GM04503 (cell line): ENCODE measurements at places on chromosomes 13 and 19.

DNA sequence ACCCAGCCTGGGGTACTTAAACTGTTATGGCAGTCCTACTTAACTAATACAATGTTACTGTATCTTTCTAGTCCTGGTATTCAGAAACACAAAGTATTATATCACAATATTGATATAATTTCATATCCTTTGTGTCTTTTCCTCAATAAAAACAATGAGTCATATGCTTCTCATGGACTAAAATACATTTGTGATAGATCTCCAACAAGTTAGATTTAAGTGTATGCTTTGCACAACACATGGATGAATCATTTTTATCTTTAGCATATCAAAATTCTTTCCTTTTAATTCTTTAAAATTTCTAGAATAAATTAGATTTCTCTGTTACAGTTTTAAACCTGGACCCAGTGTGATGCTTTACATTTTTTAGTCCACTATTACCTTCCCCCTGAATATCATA is 1357.8 kb upstream of the ATXN8OS start:
- DNase-seq: no peak

- no peak for DNase-seq
These were observed 7.3 kb downstream of the PPP6R1 start for GRCh38 chr19:55251341-55252081.

DNA sequence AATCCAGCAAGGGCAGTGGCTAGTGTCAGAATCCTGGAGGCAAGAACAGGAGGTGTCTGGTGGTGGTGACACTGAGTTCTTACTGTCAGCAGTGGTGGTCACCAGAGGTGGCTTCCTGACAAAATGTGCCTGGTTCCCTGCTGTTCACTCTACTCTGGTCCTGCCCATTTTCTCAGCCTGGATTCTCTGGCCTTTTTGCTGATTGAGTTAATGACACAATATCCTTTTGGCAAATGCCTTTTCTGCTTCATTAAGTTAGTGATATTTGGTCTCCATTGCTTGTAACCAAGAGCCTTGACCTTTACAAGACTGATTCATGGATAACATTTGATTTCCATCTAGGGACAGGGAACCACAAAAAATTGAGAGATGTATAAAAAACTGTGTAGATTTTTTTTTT is 51.1 kb downstream of the RFC3 start:
- DNase-seq: no peak

- DNase-seq: no peak
These were observed 919 bp upstream of the ADAMTS10 start for GRCh38 chr19:8611391-8611876.

GRCh38 chr19:51549533-51550324 is 18.3 kb upstream of the SIGLEC6 start:
- DNase-seq: no peak

GRCh38 chr13:104014803-104015645 is 948.8 kb upstream of the SLC10A2 start:
- no peak for DNase-seq

DNA sequence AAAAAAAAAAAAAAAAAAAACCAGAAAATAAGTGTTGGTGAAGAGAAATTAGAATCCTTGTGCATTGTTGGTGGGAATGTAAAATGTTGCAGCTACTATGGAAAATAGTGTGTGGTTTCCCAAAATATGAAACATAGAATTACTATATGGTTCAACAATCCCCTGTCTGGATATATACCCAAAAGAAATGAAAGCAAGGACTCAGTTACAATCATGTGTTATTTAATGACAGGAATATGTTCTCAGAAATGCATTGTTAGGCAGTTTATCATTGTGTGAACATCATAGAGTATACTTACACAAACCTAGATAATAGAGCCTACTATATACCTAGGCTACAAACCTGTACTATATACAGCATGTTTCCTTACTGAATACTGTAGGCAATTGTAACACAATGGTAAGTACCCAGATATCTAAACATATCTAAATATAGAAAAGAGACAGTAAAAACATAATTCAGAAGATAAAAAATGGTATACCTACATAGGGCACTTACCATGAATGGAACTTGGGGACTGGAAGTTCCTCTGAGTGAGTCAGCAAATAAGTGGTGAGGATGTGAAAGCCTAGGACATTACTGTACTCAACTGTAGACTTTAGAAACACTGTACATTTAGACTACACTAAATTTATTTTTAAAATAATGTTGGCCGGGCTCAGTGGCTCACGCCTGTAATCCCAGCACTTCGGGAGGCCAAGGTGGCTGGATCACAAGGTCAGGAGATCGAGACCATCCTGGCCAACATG is 25.7 kb upstream of the SLC7A1 start:
- DNase-seq: no peak

- DNase-seq: no peak
These were observed 566 bp downstream of the HMG20B start for GRCh38 chr19:3573162-3573857.

GRCh38 chr19:294946-295686 is 3.9 kb upstream of the PLPP2 start:
- no peak for DNase-seq

GRCh38 chr13:73879346-73880015 is 254.7 kb downstream of the KLF12 start:
- DNase-seq: no peak

DNA sequence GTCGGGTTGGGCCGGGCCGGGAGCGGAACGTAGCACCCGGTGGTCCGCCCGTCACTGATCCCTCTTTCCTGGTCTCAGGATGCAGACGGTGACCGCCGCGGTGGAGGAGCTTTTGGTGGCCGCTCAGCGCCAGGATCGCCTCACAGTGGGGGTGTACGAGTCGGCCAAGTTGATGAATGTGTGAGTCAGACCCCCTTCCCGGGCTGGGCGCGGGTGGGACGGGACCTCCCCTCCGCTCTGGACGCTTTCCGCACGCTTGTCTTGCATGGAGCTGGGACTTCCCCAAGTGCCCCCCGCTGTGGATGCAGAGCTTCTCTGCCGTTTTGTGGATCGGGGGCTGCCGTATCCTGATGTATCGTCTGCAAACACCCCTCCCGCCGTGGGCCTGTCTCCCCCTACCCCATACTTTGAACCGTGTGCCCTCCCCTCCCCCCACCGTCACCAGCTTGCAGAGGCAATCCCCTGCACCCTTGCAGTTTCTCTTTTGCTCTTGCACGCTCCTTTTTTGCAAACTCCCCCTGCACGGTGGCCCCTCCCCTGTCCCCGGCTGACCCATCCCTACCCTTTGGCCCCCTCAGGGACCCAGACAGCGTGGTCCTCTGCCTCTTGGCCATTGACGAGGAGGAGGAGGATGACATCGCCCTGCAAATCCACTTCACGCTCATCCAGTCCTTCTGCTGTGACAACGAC is 669 bp downstream of the GADD45B start:
- no peak for DNase-seq

- no peak for DNase-seq
These were observed 135.2 kb downstream of the SUCLA2 start for GRCh38 chr13:47865883-47866282.

- no peak for DNase-seq
These were observed 31.9 kb upstream of the ZNF83 start for GRCh38 chr19:52670046-52670445.

- DNase-seq: no peak
These were observed 7.0 kb downstream of the LPAR6 start for GRCh38 chr13:48405875-48406274.
